ENCODE measurements at places on chromosomes 3 and 15.

GRCh38 chr15:25184356-25185155 is 229.8 kb downstream of the SNRPN start:
- no peak for DNase-seq

- DNase-seq, result no peak
These were observed 693.0 kb upstream of the CADM2 start for GRCh38 chr3:84265768-84266167.

DNA sequence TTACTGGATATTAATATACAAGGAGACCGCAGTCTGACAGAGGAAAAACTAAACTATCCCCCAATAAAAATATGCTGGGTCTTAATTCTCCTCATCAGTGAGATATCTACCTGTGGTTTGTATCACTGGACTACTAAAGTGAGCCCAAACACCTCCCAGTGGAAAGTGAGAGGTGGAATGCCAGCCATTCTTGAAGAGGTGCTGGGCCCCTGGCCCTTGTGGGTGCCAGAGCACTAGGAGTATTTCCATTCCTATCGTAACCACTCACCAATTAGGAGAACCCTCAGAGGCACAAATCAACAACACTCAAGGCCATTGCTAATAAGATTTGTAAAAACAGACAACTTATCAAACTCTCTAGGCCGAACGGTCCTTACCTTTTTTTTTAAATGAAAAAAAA is 121.5 kb upstream of the TSPAN3 start:
- no peak for DNase-seq

DNA sequence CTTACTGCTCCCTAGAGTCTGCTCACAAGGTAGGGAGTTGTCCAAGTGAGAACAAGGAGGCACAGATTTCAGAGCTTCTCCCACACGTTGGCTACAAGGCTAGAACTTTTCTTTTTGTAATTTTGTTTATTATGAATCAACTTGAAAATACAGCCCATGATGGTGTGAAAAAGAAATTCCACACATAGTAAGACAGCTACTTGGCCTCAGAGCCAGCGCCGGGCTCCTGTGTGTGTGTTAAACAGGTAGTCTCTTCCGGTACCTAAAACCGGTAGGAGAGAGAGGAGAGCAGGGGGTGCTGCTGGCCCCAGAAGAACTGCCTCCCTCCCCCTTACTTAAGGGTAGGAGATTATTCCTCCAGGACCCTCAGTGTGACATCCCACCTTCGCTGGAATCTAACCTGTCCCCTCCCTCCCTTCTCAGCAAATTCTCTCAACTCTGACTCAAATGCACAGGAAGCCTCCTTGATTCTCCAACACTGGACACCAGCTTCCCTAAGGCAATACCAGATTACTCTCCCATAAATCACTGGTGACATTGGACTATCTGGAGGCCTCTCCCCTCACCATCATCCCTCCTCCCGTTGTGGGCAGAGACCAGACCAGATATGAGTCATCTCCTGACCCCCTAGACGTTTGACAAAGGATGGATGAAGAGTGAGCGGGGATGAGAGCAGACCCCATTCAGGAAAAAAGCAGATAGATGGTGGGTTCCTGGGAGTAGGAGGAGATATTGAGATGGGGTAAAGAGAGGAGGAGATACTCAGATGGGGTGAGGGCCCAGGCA is 4.5 kb upstream of the IP6K1 start:
- DNase-seq, result no peak

- DNase-seq, result peak; percentile 88
These were observed 30.5 kb downstream of the LOXL1 start for GRCh38 chr15:73956743-73957135.

GRCh38 chr15:59524331-59524731 is 86.3 kb downstream of the FAM81A start:
- DNase-seq, result no peak

DNA sequence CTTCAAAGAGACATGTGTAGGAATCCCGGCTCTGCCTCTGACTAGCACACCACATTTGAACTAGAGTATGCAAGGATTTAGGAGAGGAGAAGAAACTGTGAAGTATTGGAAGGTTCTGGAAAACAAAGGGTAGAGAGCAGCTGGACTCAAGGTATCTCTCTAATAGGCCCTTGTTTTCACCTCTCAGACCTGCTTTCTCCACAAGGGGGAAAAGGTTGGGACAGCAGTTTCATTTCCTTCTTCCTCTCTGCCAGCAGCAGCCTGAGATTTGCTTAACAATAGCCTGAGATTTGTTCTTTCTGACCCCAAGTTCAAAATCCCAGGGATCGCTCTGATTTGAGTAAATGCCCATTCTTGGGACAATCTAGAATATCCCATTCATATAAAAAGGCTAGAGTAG is 430.6 kb upstream of the MCTP2 start:
- no peak for DNase-seq

All from amniotic stem cell (primary cell).